ENCODE measurements at places on chromosomes 7 and 10.
A peak's percentile ranks its signal among the peaks of the same experiment; 100 is the strongest.

GRCh38 chr10:46544989-46545791 is 11.3 kb downstream of the GPRIN2 start:
- no peak for DNase-seq

GRCh38 chr7:16189026-16189715 is 232.2 kb downstream of the CRPPA start:
- DNase-seq = peak; percentile 95

- DNase-seq = peak; percentile 26
Measured at GRCh38 chr10:31679936-31680335, 248.7 kb downstream of the ARHGAP12 start.

DNA sequence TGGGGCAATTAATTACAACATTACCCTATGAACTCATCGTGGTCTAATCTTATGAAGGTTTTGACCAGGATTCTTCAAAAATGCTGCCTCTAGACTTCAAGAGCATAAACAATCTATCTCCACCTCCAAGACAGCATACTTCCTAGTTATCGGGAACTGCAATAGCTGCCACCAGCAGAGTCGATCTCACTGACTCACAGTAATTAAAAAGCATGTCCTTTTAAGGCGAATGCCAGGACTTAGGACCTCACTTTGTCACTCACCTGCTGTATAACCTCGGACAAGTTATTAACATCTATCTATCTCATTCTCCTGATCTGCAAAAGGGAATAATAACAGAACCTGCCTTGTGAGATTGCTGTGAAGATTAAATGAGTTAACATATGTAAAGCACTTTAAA is 666.0 kb upstream of the COBL start:
- DNase-seq = no peak

- DNase-seq = no peak
Measured at GRCh38 chr10:1595726-1596125, 141.6 kb downstream of the ADARB2 start.

- no peak for DNase-seq
Measured at GRCh38 chr10:78808736-78809367, 259.9 kb upstream of the ZMIZ1 start.

GRCh38 chr7:138091032-138091431 is 14.8 kb downstream of the AKR1D1 start:
- DNase-seq = no peak

- DNase-seq = peak; percentile 81
Measured at GRCh38 chr7:151454305-151454704, 14.4 kb upstream of the CRYGN start.

DNA sequence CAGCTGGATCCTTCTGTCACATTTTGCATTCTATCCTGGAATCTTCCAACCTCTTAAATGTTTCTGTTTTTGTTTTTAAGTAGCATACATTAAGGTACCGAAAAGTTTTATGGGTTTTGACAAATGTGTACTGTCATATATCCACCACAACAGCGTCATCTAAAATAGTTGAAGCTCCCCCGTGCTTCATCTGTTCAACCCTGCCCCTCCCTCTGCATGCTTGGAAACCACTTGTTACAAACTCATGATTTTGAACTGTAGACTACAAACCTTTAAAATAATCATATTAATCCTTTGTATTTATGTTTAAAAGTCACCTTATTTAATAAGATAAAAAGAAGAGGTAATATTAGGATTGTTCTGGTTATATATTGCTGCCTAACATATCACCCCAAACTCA is 182.8 kb upstream of the SMIM30 start:
- no peak for DNase-seq

DNA sequence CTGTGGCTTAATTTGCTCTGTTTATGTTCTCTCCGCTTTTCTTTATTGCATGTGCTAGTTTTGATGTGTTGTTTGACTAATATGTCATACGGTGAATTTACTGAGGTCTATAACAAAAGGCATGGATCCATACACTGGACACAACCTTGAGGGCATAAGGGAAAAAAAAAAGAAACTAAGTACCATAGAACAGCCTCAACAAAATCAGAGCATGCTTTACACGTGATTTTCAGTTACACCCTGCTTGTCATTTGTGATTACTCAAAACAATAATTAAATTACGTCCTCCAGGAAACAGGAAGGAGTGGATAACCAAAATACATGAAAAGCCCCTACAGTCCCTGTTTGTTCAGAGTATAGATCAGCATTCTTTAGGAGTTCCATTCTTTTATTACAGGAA is 150.5 kb downstream of the CRPPA start:
- DNase-seq = no peak

DNA sequence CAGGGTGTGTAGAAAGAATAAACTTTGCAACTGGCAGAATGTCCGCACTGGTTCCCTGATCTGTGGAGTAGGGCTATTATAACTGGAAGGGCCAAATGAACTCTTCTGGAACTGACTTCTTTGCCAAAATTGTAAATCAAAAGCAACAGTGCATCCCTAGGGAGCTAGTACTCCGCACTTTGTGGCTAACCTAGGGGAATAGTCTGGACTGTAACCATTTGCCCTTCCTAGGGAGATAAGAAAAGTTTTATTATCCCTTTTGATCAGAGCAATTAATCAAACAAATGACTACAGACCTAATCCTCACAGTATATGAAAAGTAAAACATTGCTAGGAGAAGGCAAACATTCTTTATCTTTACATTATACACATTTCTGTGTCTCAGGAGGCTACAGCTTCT is 45.5 kb upstream of the STEAP1B start:
- DNase-seq = no peak

DNA sequence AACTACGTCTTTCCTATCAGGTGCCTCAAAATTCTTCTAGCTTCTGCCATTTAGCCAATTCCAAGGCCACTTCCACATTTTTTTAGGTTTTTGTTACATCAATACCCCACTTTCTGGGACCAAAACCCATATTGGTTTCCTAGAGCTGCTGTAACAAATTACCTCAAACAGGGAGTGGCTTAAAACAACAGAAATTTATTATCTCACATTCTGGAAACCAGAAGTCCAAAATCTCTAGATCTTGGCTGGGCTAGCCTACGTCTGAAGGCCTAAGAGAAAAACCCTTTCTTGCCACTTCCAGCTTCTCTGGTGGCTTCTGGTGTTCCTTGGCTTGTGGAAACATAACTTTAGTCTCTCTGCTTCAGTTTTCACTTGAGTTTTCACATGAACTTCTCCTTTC is 85.1 kb upstream of the BMPER start:
- DNase-seq = no peak

DNA sequence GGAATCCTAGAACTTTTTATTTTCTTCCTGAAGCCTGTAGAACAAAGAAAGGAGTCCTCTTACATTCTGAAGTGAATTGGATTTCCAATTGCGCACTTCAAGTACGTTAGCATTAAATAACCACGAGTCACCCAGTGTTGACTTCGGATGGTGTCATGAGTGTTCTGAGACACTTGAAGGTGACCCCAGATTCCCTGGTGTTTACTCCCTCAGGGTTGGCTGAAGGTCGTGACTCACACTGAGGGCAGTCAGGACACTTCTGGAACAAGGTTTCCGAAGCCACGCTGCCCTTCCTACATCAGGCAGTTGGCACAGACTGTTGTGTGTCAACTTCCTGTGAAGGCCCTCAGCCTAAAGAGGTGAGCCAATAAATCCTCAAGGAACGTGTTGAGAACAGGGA is 186.6 kb upstream of the CELF2 start:
- DNase-seq = peak; percentile 86

DNA sequence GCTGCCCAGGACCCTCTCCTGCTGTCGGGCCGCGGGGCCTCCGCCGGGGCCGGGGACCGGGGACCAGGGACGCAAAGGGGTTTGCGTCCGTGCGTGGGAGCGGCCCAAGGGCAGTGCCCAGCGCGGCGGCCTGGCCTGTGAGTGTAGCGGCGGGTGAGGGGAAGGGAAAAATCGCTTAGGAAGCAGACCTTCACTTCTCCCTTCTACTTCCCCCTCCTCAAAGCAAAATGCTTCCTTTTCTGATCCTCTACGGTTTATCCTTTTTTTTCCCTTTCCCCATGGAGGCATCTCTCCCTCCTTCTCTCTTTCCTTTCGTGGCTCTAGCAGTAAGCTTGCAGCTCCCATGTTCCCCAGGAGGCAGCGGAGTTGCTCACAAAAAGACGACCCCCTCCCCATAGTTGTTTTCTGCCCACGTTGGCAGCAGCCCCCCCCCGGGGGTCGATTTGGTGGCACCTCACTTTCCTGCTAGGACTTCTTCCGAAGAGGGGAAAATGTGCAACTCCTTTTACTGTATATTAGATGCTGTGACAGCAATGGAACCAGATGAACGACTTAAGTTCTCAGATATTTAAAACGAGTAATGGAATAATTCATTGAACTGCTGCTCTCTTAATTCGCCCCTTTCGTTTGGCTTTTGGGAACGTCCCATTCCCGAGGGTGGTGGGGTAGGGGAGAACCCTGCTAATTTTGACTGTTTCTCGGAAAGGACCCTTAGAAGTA is 724 bp downstream of the CAPZA2 start:
- peak; percentile 17 for DNase-seq

DNA sequence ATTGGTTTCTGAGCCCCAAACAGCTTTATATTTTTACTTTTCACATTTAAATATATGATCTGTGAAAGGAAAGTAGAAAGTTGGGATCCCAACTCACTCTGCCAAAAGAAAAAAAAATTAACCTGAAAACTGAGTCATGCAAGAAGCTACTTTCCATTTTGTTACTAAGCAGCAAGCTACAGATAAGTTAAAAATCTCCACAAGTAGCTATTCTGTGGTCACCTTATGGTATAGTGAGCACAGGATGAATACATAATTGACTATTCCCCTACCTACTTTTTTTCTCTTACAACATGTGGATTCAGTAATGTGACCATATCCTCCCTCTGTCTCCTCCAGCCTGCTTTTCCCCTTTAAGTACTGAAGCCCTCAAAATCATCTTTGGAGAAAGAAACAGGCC is 30.3 kb upstream of the CREB3L2 start:
- DNase-seq = no peak

- no peak for DNase-seq
Measured at GRCh38 chr7:98617051-98617959, at the start of gene NPTX2. Gene NPTX2 (plus strand): TSS chr7:98617285. CDS start chr7:98617462, 177 bp downstream.

DNA sequence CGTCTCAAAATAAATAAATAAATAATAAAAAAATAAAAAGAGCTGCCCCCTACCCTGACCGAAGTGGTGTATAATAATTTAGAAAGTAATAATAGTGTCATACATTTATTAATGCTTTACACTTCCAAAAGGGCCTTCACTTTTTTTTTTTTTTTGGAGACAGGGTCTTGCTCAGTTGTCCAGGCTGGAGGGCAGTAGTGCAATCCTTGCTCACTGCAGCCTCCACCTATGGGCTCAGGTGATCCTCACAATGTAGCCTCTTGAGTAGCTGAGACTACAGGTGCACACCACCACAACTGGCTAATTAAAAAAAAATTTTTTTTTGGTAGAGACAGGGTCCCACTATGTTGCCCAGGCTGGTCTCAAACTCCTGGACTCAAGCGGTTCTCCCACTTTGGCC is 1.4 kb downstream of the FAM149B1 start:
- DNase-seq = no peak

- no peak for DNase-seq
Measured at GRCh38 chr10:83542774-83543411, 596.4 kb upstream of the GHITM start.

DNA sequence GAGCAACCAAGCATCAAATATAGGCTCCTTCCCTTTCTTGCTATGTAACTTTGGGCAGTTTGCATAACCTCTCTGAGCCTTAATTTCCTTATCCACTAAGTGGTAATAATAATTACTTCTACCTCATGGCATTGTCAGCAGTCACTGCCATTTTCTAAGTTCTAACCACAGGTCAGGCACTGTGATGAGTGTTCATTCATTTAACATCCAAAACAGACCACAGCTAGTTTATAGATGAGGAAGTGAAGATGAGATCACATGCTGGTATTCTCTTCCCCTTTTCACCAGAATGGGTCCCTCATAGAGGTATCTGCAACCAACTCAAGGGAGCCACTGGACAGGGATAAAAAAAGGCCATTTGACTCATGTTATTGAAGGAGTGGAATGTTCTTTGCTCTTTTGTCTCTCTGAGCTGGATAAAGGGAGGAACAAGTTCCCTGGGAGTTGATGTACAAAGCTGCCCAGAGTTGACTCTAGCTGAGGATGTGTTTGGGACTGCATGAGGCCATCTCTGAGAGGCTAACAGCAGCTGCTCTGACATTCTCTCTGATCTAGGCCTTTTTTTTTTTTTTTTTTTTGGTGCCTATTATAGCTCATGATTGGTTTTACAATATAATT is 65.0 kb downstream of the DNAJC12 start:
- no peak for DNase-seq

- no peak for DNase-seq
Measured at GRCh38 chr7:22150221-22150620, 204.5 kb upstream of the CDCA7L start.

- DNase-seq = no peak
Measured at GRCh38 chr7:12749746-12750145, 62.3 kb downstream of the ARL4A start.

- DNase-seq = no peak
Measured at GRCh38 chr10:79055100-79055782, 13.5 kb upstream of the ZMIZ1 start.

DNA sequence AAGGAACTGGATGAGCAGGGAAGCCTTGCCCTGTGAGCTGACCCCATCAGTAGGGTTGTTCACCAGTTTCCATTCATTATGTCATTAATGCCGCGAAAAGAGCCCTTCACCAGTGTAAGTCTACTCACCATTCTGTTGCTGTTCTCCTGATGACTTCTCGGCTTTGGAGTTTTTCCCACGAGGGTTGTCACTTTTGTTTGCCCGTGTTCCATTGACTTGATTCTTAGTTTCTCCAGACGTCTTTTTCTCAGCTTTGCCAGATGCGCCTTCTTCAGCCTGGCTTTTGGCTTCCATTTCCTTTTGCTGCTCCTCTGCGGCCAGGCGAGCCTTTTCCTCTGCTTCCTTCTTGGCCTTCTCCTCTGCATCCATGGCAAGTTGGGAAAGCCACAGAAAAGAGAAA is 128.8 kb downstream of the PPP1R17 start:
- DNase-seq = no peak

DNA sequence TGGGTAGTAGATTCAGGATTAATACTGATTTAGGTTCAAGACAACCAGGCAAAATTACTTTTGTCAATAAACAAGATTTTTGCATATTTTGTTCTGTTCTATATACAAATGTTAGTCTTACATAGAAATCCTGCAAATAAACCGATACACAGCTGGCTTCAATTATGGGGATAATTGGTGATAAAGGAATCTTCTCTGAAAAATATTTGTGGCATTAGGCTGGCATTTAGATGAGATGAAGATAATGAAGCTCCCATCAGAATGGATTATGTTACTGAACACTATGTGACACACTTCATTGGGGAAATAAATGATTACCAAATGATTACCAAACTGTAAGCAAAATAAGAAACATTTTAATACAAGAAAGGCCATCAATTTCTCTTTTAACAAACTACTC is 65.8 kb downstream of the NT5C2 start:
- peak; percentile 65 for DNase-seq

DNA sequence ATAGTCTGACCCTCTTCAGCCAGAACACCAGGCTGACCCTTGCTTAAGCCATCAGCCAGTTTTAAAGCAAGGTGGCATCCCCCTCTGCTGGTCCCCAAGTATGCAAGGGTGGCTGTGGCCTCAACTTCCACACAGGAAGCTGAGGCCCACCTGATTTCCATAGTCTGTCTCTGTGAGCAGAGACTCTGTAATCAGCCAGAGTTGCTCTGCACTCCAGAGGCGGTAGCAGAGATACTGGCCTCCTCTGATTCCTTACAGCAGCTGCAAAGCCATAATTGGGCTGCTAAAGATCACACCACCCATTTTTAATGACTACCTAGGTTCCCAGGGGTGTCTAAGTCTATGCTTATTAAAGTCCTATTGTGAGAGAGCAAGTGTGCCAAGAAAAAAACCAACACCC is 1.8 kb downstream of the PDAP1 start:
- no peak for DNase-seq

- DNase-seq = no peak
Measured at GRCh38 chr10:114232561-114233176, 6.4 kb upstream of the VWA2 start.

GRCh38 chr10:8639486-8640185 is 585.1 kb downstream of the GATA3 start:
- DNase-seq = no peak
